ENCODE measurements at places on chromosomes 7 and 10.

DNA sequence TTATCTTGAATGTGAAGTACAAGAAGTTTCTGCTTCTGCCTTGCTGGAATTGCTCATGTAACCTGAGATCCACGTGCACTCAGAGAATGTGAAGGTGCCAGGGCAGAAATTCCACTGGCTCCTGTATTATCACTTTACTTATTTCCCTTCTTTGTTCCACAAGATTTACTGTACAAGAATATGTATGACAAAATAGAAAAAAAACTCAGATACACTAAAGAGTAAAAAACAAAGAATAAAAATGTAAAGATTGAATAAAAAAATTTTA, 43.0 kb downstream of the PLCE1 start:
- no peak for DNase-seq

DNA sequence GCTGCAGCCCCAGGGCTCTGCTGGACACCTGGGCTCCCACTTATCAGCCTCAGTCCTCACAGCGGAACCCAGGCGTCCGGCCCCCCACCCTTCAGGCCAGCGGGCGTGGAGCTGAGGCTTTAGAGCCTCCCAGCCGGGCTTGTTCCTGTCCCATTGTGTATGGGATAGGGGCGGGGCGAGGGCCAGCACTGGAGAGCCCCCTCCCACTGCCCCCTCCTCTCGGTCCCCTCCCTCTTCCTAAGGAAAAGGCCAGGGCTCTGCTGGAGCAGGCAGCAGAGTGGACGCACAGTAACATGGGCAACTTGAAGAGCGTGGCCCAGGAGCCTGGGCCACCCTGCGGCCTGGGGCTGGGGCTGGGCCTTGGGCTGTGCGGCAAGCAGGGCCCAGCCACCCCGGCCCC, 2.7 kb downstream of the NOS3 start:
- no peak for DNase-seq

DNA sequence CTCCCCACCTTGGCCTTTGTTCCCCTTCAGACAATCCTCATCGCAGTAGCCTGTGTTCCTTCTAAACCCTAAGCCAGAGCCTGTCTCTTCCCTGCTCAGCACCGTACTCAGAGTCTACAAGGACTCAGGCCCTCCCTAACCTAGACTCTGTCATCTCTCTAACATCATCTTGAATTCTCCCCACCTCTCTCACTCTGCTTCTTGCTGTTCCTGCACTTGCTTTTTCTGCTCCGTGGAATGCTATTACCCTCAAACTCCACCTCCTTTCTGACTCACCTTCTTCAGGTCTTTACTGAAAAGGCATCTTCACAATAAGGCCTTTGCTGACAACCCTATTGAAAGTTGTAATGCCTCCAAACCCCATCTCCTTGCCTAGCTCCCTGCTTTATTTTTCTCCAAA, 141.0 kb downstream of the DKK1 start:
- DNase-seq, result no peak

DNA sequence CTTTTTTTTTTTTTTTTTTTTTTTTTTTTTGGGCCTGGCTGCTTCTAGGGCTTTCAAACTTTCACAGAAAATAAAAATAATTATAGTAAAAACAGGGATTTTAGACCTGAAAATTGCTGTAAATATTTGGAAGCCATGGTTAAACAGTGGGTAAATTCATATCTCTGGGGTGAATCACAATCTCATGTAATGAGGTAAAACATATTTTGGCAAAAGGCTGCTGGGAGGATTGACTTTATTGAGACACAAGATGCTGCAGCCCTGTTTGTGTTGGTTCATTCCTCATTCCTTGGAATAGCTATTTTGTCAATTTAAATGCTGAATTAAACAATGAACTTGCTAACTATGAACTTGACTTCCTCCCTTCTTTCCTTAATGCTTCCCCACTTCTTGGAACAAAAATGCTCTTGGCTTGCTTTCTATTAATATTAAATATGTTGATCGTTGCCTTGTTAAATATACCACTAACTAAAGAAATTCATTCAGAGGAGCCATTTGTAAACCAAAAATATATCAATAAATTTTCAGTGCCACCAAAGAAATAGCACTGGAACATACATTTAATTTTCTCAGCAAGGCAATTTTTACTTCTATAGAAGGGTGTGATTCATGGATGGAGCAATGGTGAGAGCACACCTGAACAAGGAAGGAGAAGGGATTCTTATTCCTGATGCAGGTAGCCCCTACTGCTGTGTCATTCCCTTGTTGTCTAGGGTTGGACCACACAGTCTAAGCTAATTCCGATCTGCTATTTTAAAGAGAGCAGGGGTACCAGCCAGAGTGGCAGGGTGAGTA, 24.6 kb downstream of the AGK start:
- no peak for DNase-seq

DNA sequence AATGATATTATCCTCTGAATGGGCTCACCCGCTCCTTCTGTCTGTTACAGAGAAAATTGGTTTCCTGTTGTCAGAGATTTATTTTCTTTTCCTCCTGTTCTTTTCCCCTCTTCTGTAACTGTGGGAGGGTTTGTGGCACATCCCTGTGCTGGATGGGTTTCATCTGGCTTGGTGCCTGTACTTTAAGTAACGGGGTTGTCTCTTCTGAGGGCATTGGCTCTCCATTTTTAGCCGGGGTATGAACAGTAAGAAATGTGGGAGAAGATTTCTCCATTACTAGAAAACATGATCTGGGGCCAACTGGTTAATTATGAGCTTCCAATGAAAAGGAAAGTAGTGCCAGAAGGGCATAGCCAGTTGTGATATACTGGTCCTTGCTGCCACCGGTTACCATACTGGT, 142.6 kb downstream of the SND1 start:
- no peak for DNase-seq

GRCh38 chr7:96069401-96069800, 252.5 kb downstream of the SLC25A13 start:
- no peak for DNase-seq

DNA sequence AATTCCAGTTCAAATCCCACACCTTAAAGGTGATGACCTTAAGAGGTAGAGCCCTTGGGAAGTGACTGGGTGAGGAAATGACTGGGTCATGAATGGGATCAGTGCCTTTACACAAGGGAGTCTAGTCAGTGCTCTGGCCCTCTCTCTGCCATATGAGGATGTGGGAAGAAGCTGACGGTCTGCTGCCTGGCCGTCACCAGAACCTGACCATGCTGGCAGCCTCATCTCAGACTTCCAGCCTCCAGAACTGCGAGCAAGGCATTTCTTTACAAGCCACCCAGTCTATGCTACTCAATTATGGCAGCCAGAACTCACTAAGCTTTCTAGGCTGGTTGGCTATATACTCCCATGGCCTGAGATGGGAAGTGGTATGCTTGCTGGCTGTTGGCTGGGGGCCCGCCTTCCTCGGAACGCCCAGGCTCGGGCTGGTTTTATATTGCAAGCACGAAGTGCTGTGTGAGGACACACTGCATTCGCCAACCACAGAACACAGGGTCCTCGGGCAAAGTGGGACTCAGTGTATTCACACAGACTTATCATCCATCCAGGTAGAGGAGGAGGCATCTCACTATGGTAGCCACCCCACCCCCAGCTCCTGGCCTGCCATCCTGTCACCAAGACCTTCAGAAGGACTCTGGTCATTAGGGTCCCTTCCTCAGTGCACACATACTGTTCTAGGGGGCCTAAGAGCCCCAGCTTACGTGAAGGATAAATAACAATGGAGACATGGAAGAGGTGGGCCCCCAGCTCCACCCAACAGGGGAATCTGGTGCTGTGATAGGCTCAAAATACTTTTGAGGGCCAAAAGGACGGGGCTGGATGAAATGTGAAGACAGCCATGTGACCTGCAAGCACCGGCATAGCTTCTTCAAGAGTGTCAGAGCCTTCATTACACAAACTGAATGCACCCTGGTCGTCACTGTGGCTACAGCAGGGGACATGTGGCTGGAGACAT, 49.0 kb downstream of the ZRANB1 start:
- no peak for DNase-seq

All from LHCN-M2 (cell line).